ENCODE measurements at places on chromosomes 2 and 18.
A peak's percentile ranks its signal among the peaks of the same experiment; 100 is the strongest.

- DNase-seq: no peak
Observed at GRCh38 chr2:173048522-173048896, 27.1 kb upstream of the MAP3K20 start.

DNA sequence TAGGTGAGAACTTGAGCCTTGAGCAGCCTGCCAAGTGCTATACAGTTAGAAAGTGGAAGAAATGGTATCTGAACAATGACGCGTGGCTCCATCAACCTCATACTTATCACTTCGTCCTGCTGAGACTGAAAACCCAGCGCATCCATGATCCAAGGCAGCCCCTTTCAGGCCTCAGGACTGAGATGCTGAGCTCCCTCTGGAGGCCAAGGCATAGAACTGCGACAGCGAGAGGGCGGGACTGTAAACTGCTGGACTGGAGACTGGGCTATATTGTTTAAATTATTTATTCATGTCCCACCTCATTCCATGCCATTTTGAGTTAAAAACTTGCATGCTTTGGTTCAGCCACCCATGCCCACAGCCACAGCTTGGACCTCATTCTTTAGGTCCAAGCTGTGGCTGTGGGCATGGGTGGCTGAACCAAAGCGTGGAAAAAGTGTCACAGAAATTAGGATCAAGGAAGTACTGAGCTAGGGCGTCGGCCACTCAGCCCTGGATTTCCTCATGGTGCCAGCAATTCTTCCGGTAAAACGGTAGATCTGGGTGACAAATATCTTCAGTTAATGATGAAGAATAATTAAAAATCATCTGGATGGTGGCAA is 195.5 kb downstream of the L3MBTL4 start:
- DNase-seq: peak; percentile 52

GRCh38 chr2:152344579-152345195 is 9.7 kb downstream of the FMNL2 start:
- DNase-seq: no peak

DNA sequence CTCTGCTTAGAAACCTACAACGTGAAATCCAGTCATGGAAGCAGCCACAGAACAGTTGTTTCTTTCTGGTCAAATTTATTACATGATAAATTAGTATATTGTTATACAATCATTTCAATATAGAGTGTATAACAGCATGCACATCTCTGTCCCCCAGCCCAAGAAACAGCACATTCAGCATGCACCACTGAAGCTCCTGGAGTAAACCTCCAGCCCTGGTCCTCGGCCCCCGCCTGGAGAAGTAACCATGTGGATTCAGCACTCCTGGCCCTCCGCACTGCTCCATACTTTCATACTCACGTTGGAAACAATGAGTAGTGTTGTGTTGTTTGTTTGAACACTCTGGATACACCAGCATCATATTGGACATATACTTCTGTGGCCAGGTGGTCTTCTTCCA is 15.3 kb upstream of the ID2 start:
- DNase-seq: no peak

GRCh38 chr2:140011287-140011686 is 1231.1 kb upstream of the NXPH2 start:
- no peak for DNase-seq

GRCh38 chr18:75049455-75049789 is 159.5 kb downstream of the PTGR3 start:
- DNase-seq: no peak

DNA sequence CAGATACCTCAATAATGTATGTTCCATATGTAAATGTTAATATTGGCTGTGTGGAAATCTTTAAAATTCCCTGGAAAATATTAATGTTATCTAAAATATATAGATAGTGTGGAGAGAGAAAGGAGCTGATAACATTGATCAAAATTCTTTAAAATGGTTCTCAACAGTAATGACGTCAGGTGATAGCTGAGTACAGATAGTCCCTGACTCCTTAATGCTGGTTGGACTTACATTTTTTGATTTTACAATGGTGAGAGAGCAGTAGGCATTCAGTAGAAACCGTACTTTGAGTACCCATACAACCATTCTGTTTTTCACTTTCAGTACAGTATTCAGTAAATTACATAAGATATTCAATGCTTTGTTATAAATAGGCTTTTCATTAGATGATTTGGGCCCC is 146.6 kb downstream of the GALNT3 start:
- DNase-seq: no peak

GRCh38 chr2:166088634-166089033 is 39.2 kb downstream of the SCN1A start:
- DNase-seq: no peak

- DNase-seq: no peak
Observed at GRCh38 chr2:35408320-35408719, 947.3 kb upstream of the CRIM1 start.

- DNase-seq: no peak
Observed at GRCh38 chr2:164281896-164282295, 339.4 kb downstream of the GRB14 start.

- no peak for DNase-seq
Observed at GRCh38 chr2:118844261-118845004, 3.0 kb downstream of the EN1 start.

- DNase-seq: no peak
Observed at GRCh38 chr2:32838949-32839348, 107.8 kb upstream of the LTBP1 start.

DNA sequence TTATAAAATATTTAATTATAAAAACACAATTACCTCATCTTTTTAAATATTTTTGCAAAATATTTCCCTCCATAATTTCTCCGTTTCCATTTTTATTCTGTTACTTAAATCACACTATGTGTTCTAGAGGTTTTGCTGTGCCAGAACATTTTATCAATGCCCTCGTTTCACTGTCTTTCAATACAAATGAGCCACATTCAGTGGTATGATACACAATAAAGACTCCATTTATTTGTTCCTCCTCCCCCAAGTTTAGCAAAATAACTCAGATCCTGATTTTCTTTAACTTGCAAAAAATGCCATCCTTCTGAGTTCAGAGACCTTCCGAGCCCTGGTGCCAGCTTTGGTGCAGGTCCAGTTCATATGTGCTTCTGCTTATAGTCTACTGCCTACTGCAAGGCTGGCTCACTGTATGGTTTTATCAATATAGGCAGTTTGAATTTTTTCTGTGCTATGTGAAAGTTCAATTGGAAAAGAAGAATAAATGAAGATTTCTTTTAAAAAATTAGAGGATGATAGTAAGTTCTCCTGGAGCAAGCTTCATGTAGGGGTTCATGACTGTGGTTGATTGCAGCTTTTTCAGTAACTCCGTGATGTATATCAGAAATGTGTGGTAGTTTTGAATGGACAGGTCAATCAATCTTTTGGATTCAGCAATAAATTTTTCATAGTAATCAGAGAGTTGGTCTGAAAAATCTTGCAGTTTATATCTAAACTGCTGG is 42.5 kb downstream of the APOB start:
- DNase-seq: no peak

GRCh38 chr18:77918730-77919129 is 669.1 kb downstream of the GALR1 start:
- DNase-seq: no peak

DNA sequence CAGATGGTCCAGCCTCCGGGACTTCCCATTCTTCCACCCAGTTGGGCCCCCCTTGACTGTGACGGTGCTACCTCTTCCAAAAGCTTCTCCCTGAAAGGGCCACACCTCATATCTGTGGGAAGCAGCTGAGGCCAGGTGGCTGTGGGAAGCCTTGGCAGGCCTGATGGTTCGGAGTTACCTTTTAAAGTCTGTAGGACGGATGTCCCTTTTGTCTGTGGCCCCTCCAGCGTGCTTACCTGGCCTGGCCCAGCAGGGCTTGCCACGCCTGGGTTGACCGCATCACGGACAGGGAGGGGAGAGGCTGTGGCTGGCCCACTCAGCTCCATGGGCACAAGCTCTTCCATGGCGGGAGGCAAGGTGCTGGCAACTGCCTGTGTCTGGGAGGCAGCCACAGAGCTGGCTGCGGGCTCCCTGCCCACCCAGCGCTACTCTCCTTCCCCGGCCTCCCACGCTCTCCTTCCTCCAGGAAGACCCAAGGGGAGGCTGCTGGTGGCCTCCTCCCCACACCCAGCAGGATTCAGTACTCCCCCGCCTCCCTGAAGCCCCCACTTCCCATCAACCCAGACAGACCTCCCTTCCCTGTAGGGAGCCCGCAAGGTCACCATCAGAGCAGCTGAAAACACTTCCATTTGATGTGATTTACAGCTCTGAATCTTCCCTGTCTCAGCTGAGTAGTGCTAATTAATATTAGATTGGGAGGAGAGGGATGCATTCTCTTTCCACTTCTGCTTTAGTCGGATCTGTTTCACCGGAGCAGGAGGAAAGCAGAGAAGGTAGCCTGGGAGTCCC is 52.8 kb downstream of the EDAR start:
- no peak for DNase-seq

- no peak for DNase-seq
Observed at GRCh38 chr2:171602352-171602751, 80.1 kb downstream of the CYBRD1 start.
